ENCODE measurements at places on chromosomes 16 and 17. TPM values are rescaled to one million over a fixed set of nuclear protein-coding genes. Genes with fewer than 3 reads are reported as not detected.
A peak's percentile ranks its signal among the peaks of the same experiment; 100 is the strongest.

Gene MMP15
- 11.5 TPM for total RNA-seq

Gene IFT20
- total RNA-seq, result 34.1 TPM

Gene LITAFD
- total RNA-seq, result not detected

Gene MVD
- total RNA-seq, result 30.3 TPM

Gene KRTAP1-1
- not detected for total RNA-seq

Gene CCL18
- total RNA-seq, result 11.9 TPM

Gene LRRC37A3
- total RNA-seq, result 8.1 TPM

- ATAC-seq, result no peak
Measured at GRCh38 chr16:11797957-11798299, 870 bp upstream of the ZC3H7A start.

GRCh38 chr17:83058266-83058798, 21.1 kb upstream of the METRNL start:
- no peak for ATAC-seq

- no peak for ATAC-seq
Measured at GRCh38 chr16:66682271-66682670, 14.3 kb downstream of the CMTM4 start.

DNA sequence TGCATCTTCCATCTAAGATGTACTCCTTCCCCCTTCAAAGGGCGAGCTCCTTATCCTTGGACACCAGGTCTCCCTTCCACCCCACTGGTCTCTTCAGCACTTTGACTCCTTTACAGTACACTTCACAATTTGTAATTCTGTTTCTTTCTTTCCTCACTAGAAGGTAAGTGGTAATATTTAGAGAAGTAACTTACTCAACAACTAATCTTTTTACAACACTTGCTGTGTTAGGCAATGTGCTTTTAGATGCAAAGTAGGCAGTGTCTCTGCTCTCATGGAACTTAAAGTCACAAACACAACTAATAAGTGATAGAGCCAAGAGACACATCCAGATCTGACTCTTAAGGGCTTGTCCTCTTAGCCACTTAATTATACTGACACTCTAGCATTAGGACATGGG, 6.4 kb downstream of the SIAH1 start:
- ATAC-seq, result peak; percentile 68

DNA sequence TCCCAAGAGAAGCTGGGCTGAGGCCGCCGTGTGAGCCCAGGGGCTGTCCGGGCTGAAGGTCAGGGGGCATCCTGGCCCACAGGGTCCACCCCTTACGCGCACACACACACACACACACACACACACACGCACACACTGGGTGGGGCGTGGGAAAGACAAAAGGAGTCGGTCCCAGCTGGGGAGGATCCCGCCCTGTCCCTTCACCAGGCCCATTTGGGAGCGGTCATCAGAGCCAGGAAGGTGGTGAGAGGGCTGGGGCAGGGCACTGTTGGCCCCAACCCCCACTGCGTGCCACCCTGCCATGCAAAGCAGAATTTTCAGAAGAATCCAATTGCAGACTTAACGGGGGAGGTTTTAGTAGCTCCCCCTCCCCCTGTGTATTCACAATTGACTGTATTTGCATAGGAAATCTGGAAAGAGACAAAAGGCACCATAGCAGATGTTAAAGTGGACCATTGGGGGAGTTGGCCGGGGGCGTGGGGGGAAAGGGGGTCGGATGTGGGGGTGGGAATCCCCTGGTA, 11.3 kb upstream of the CD300A start:
- ATAC-seq, result no peak

DNA sequence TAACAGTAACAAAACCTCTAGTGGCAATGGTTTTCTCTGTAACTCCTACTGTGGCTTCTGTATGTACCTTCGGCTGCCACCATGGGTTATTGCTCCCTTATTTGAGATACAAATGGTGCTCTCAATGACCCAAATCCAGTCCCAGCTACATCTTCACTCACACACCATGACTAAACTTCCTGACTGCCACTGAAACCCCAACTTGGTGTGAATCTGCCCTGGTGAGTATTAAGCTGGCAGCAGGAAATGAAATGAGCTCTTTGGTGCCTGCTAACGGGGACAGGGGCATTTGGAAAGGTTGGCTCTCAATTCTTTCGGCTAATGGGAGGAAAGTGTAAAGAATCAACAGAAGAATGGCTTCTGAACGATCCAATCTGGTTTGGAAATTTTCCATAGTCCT, 7.5 kb upstream of the SLC35B1 start:
- no peak for ATAC-seq

DNA sequence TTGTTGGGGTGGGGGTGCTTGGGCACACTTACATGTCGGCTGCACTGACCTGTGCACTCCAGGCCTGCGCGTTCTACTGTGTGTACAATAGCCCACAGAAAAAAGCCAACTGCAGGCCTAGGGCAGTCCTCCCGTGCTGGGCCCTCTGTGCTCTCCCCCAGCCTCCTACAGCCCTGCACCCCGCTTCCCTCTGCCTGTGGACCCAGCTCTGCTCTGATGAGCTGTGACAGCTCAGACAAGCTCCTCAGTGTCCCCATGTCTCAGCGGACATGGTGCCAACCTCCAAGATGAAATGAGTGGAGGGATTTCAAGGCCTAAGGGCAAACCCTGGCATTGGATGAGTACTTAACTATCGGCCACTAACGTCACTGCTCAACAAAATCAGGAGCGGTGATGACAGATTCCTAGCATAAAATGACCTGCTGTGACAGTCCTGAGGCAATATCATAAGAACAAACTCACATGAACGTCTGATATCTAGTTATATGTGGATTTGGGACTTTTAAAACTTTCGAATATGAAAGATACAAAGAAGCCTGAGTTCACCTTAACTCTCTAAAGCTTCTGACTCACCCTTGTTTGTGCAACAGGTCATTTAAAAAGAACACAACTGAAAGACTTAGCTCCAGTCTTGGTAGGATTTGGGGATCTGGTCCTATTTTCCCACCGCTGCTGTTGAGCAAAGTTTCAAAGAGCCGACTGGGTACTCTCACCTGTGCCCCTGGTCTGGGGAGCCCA, 34.7 kb downstream of the CCDC57 start:
- ATAC-seq, result no peak

DNA sequence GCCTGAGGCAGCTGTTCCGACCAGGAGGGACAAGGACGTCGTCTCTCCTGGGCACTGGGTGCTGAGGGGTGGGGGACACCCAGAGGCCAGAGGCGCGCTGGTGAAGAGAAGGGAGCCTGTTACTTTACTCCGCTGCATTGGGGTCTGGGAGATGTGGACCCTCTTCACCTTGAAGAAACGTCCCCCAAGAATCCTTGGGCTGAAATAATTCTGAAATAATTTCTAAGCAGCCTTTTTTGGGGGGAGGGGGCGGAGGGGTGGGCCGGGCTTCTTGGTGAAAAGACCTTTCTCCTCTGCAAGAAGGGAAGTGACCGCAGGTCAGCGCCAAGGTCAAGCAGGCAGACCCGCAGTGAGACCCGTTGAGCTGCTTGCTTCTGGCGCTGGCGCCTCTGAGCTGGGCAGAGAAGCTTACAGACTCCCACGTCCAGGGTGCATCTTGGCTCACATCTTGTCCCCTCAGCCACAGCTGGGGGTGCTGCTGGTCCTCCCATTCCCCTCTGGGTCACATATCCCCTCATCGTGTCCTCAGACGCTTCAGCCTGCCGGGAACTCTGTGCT, 1.1 kb downstream of the SYT17 start:
- no peak for ATAC-seq

DNA sequence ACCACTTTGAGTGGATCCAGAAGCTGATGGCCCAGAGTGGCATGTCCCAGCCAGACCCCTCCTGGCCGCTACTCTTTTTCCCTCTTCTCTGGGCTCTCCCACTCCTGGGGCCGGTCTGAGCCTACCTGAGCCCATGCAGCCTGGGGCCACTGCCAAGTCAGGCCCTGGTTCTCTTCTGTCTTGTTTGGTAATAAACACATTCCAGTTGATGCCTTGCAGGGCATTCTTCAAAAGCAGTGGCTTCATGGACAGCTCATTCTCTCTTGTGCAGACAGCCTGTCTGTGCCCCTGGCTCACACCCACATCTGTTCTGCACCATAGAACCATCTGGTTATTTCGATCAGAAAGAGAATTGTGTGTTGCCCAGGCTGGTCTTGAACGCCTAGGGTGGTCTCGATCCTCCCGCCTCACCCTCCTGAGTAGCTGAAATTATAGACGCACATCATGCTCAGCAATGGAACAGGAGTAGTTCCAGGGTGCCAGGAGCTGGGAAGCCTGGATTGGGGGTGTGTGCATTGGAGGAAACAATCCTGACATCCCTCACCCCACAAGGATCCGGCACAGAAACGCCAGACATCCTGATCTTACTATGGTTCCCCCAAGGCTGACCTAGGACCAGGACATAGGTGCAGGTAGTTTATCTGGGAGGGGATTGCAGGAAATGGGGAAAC, 4.6 kb downstream of the PRSS21 start:
- no peak for ATAC-seq

DNA sequence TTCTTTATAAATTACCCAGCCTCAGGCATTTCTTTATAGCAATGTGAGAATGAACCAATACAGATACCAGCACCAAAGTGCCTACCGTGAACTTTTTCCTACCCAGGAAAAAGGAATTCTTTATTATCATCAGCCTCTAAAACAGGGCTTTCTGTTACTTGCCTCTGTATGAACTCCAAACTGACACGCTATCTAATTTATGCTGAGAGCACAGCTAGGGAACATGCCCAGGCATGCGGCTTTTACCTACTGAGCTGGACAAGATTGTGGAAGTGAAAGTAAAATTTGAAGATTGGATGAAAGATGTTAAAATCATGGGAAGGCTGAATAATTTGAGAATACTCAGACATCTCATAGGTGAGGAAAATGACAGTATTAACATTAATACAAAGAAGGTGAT, 24.4 kb upstream of the ADCY9 start:
- no peak for ATAC-seq

GRCh38 chr16:74575807-74576643, 30.9 kb downstream of the GLG1 start:
- no peak for ATAC-seq

- no peak for ATAC-seq
Measured at GRCh38 chr17:40895106-40895730, 10.2 kb upstream of the KRT20 start.

- no peak for ATAC-seq
Measured at GRCh38 chr17:78026381-78026780, 67.9 kb downstream of the TNRC6C start.

GRCh38 chr16:67006930-67007658, 18.7 kb downstream of the CES4A start:
- no peak for ATAC-seq

- ATAC-seq, result peak; percentile 52
Measured at GRCh38 chr17:68599091-68599490, 2.1 kb downstream of the FAM20A start.

DNA sequence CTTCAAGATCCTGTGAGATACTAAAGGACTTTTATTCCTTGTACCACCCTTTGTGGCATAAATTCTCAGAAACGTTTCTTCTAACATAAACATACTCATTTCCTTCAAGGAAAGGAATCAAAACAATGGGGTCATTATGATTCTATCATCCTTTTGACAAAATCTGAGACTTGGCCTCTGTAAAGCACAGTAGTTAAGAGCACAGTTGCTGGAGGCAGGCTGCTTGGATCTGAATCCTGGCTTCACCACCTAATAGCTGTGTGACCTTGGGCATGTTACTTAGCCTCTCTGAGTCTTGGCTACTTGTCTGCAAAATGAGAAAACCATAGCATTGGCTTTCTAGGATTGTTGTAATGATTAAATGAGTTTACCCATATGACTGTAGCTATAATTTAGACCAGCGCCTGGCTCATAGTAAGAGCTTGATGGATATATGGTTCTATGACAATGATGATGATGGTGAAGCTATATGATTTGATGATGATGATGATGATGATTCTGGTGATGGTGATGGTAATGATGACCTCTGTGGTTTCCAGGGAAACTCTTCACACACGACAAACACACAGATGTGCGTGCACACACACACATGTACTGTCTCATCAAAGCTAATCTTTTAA, 6.1 kb upstream of the KRT31 start:
- no peak for ATAC-seq

- ATAC-seq, result no peak
Measured at GRCh38 chr16:17647879-17648872, 177.4 kb upstream of the XYLT1 start.

DNA sequence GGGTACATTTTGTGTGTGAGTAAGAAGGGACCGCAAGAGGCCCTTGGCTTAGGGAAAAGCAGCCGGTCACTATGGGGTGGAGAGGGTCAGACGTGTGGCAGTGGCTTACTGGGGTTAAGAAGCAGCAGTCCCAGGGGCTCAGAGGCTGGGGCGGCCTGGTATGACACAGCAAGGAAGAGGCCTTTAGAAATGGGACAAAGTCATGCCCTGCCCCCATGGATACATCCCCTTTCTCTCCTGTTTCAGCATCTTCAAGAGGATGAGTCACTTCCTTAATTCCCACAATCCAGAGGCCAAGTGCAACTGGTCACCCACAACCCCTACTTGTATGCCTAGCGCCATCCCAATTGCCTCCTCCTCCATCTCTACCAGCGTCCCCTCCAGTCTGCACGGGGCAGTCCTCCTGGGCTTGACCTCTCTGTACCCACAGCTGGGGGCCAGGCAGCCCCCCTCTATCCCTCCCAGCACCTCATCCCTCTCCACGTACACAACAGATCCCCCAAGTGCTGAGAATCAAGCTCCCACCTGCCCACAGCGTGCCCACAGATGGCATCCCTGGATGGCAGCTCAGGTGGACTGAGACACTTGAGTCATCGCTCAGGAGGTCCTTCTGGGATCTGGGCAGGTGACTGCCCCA, 6.9 kb upstream of the EFTUD2 start:
- ATAC-seq, result no peak

DNA sequence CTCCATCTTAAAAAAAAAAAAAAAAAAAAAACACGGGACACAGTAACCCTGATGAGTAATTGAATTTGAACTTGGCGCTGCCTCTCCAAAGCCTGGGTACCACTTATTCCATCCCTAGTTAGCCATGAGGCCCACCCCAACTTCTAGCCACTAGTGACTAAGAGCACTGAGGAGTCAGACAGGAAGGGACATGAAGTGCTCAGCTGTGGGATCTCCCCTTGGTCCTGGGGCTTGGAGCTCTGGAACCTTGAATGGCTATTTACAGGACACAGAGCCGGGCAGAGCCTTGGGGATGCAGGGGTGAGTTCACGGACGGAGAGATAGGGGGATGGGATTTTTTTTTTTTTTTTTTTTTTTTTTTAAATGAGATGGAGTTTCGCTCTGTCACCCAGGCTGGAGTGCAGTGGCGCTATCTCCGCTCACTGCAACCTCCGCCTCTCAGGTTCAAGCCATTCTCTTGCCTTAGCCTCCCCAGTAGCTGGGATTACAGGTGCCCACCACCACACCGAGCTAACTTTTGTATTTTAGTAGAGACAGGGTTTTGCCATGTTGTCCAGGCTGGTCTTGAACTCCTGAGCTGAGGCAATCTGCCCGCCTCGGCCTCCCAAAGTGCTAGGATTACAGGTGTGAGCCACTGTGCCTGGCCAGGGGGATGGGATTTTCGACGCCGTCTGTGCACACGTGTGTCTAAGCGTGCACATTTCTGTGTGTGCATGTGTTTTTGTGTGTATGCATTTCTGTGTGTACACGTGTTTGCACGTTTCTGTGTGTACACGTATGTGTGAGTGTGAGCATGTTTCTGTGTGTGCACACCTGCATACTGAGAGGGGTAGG, 20.4 kb upstream of the CIBAR2 start:
- ATAC-seq, result no peak

DNA sequence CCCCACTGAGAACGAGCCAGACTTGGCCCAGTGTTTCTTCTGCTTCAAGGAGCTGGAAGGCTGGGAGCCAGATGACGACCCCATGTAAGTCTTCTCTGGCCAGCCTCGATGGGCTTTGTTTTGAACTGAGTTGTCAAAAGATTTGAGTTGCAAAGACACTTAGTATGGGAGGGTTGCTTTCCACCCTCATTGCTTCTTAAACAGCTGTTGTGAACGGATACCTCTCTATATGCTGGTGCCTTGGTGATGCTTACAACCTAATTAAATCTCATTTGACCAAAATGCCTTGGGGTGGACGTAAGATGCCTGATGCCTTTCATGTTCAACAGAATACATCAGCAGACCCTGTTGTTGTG, 631 bp downstream of the BIRC5 start:
- ATAC-seq, result no peak
